NCI-H1436 treated with DMSO at 0.1 percent for 48 hours (cell line): ENCODE measurements at places on chromosomes 2 and 18.

DNA sequence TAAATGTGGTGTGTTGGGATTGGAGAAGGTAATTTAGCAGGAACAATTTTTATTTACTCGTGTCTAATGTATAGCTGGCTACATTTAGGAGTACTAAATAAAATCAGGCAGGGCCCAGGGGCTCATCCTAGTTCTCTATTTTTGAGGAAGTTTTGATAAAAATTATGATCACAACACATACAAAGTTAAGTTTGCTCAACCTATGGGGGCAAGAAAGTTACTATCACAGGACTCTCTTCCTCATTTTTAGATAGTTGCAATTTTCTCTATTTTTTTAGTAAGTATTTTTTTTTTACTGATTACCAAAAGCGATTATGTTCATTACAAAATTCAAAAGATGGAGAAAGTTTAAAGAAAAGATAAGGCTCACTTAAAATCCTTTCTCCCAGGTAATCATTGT lies 60.0 kb upstream of the RPE start:
- DNase-seq = no peak

DNA sequence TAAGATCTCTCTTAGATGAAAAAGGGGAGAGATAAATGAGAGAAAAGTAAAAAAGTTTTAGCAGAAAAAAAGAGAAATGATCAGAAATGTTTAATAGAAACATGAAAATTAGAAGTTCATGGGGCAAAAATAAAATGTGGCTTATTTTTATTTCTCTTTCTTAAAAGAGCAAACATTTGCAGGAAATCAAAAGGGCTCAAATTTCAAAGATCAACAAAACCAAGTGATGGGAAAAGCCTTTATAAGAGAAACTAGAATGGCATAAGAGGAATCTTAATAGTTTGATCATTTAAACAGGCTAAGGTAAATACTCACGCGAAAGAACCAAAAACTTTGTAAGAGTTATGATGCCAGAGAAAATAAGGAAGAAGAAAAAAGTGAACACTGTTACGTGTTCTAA lies 23.3 kb upstream of the DAW1 start:
- DNase-seq = no peak

DNA sequence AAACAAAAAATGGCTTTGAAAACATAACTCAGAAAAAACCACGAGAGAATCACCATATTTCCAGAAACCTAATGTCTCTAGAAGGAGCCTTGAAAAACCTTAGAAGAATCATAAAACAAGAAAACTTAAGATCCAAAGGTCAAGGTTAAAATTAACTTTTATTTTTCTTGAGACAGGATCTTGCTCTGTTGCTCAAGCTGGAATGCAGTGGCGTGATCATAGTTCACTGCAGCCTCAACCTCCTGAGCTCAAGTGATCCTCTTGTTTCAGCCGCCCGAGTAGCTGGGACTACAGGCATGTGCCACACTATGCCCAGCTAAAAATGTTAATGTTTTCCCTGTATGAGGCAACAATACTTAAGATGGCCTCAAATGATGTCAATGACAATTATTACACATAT lies 254.2 kb upstream of the SESTD1 start:
- DNase-seq = no peak

DNA sequence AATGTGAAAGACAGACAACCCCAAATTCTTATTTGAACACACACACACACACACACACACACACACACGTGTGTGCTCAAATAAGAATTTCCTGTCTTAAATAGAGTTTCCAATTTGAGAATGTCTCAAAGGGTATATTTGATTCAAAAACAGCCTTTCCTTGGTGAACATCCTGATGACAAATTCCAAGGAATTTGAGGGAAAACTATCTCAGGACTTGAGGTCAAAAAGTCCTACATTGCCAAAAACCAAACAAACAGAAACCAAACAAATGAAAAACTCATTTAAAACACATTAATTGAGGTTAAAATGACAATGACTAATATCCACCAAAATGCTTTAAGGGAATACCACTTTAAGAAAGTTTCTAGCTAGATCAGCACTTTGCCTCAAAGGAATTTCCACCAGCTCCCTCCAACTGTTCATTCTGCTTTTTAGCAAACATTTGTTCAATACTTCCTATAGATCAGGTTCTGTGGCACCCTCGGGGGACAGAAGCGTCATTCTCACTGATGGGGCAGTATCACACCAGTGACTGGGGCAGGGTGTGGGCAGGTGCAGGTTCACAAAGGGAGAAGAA lies 232.1 kb upstream of the TRIB2 start:
- DNase-seq = no peak

DNA sequence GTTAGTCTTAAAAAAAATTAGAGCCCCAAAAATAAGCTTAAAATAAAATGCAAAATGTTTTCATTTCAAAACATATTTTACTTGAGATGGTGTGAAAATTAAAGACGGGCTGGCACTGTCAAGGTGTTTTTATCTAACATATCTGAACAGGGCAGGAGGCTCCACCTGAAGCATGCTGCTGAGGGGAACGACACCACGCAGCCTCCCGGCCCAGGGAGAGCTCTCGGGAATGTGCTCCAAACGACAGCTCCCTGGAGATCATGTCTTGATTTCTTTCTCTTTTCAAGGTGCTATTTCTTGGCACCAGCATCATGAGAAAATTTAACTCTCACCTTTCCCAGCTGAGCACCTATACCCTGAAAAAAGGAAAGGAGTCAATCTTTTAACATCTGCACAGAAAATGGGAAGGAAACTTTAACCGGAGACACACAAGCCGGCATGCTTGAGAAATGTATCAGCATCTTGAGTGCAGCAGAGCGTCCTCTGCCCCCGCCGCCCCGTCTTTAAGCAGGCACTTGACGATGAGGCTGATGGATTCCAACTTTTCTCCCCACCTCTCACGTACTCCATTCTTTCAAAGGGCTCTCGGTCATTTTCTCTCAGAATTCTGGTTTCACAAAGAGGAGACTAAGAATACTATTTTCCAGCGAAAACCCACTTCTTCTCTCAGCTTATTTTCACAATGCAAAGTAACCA lies 56.6 kb downstream of the EIPR1 start:
- no peak for DNase-seq

- DNase-seq = no peak
These were observed 182.6 kb upstream of the HAAO start for GRCh38 chr2:42974721-42975717.

- DNase-seq = no peak
These were observed 160.9 kb upstream of the EPC2 start for GRCh38 chr2:148483665-148484064.

- no peak for DNase-seq
These were observed 395.2 kb downstream of the TGIF1 start for GRCh38 chr18:3845161-3845560.

DNA sequence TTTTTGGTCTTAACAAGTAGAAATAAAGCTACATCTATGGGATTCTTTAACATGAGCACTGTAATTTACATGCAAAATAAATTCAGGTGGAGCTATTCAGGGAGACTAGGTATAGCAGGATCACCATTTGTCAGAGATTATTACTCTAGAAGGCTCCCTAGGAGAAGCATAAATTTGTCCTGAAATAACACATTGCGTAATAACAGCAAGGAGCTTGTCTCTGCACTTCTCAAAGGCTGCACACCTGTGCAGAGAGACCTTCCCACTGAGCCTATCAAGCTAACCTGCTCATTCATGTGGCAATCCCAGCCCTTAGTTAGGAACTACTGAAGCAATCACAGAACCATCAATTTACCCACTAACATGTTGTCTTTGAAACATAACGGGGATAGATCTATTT lies 437.4 kb upstream of the MC4R start:
- no peak for DNase-seq

GRCh38 chr2:55141572-55142413 lies 90.3 kb downstream of the CLHC1 start:
- no peak for DNase-seq

DNA sequence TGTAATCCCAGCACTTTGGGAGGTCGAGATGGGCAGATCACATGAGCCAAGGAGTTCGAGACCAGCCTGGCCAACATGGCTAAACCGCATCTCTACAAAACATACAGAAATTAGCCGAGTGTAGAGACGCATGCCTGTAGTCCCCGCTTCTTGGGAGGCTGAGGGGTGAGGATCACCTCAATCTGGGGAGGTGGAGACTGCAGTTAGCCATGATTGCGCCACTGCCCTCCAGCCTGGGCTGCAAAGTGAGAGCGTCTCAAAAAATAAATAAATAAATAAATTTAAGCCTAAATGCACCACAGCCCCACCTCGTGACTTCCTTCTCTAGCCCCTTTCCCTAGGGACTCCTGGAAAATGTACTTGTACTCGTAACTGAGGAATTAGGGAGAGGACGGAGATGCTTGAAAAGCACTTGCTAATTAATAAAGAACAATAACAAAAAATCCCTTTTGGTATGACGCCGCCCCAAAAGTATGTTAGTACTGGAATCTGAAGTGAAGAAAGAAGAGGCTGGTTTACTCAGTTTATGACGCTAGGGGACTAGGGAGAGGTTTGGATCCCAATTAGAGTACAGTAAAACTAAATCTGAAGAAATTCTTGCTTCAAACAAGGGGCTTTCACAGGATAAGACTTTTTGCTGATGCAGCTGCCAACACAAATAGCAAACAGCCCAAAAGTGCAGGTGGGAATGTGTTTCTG lies 887 bp upstream of the ZNF396 start:
- no peak for DNase-seq

DNA sequence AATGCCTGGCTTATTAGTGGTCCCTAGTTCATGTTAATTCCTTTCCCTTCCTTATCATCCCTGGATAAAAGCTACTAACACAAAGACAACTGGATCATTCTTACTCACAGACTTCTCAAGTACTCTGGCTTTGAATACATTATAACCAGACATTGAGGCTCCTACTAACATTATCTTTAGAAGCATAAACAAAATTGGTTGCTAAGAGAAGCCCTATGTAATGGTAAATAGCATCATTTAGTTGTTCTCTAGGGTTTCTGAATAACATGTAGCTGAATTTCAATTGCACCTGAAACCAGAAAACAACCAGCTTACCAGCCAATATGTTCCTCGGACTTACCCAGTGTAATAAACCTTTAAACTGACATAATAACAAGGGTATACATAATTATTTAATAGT lies 114.1 kb upstream of the NCKAP5 start:
- DNase-seq = no peak

DNA sequence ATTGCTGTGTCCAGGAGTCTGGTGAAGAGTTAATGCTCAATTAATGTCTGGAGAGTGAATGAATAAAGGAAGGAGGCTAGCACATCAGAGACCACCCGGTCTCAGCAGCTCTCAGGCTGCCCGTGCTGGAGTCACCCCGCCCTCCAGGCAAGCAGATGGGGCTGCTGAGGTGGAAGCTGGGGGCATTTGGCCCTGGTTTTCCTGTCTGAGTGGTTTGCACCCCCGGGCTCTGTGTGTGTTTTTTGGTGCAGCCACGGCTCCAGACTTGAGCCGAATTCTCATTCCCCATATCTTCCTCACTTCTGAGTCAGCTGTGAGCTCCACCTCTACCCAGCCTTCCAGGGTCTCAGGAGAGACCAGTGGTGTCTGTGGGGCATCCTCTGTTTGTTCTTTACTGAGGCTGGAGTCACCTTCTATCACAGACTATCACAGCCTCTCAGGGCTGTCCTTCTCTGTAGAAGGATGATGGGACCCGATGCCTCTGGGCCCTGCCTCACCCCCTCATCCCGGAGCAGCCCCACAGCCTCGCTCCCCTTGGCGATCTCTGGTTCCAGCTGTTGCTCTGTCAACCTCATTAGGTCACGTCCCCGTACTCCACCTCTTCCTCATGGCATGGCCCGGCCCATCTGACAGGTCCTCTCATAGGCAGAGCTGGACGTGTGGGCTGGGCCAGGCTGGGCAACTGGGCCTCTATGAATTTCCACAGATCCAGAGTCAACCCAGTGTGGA lies 60.8 kb downstream of the HS1BP3 start:
- DNase-seq = no peak

DNA sequence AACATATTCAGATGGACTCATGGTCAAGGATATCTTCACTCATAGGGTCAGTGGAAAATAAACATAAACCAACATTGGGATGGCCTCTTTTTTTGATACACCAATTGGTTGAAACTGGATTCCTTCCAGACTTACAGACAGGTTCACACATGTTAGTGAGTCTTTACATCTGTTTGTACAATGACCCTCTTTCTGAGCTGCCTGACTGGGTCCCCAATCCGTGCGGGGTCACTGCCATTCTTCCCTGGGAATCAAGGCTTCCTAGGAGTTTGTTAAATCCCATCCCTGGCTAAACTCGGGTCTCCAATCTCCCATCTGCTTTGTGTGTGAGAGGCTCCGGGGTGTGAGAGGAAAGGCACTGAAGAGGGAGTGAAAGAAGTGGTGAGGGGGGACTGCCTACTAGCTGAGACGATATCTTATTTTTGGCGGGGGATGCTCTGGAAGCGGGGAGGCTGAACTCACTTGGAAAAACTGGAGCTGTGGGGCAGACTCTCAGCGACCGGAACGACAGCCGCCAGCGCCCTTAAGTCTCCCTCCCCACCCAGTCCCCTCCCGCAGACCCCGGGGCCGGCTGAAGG lies 487 bp downstream of the STARD6 start:
- DNase-seq = no peak

DNA sequence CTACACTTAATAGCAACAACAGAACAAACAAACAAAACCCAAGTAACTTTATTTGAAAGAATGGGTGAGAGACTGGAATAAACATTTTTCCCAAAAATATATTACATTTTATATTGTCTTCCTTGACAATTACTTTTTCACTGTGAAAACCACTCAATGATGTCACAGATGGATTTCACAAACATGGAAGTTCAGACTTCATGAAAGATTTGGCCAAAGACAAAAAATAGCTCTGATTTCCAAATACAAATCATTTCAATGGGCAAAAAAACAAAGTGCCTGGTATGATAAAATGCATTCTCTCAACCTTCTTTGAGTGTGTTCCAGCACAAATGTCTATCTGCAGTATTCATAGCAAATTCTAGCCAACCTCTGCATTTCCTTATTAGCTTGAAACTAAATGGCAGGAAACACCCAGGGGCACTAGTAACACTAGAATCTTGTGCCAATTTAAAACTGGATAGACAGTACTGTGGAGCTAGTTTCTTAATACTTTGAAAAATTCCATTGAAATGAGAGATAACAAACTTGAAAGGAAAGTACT lies 28.5 kb upstream of the NAPG start:
- no peak for DNase-seq

DNA sequence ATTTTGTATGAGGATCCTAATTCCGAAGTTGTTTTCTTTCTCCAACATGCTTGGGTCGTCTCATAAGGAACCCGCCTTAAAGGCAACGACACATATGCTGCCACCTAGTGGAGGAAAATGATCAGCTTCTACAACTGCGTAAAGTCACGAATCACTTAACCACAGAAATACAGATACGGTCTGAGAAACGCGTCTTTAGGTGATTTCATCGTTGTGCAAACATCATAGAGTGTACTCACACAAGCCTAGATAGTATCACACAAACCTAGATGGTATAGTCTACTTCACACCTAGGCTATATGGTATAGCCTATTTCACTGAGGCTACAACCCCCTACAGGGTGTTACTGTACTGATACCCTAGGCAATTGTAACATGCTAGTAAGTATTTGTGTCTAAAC lies 13.1 kb downstream of the GNLY start:
- no peak for DNase-seq

GRCh38 chr2:232833830-232834229 lies 36.2 kb upstream of the SNORC start:
- no peak for DNase-seq

- DNase-seq = no peak
These were observed 103.6 kb downstream of the USP40 start for GRCh38 chr2:233462826-233463470.
